ENCODE measurements at places on chromosomes 1 and 21.
A peak's percentile ranks its signal among the peaks of the same experiment; 100 is the strongest.

DNA sequence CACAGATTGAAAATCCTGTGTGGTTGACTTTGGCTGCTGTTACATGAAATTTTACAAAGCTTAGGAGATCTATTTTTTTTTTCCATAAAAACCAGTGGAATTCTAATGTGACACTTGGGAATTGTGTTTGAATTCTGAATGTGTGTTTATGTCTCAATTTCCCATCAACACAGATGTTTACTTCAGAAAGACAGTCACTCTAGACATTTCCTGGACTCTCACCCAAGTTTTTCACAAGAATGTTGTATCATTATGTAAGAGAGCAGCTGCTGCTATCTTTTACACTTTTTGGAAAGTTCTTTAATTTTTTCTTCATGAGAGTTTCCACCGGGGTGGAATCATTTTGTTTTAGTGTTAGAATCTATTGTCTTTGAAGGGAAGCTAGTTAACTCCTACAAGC lies 210.1 kb downstream of the GIPC2 start:
- no peak for DNase-seq

DNA sequence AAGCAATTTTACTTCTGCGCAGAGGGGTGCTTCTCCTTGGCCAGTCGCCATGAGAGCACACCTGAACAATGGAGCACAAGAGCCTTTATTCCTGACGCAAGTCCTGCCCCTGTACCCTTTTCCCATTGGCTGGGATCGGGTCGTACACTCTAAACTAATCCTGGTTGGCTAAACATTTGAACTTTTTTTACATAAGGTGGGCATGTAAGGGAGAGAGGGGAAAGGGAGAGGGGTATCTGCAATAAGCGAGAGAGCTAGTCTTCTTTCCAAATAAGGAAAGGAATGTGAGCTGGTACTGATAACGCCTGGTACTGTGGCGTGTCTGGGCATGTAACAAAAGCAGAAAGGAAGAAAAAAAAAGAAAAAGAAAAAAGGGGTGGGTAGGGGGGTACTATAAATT lies 21.8 kb downstream of the MFSD2A start:
- DNase-seq, result no peak

GRCh38 chr1:245183429-245183828 lies 28.6 kb downstream of the KIF26B start:
- no peak for DNase-seq

- no peak for DNase-seq
Measured at GRCh38 chr1:41545996-41546832, 61.7 kb upstream of the EDN2 start.

DNA sequence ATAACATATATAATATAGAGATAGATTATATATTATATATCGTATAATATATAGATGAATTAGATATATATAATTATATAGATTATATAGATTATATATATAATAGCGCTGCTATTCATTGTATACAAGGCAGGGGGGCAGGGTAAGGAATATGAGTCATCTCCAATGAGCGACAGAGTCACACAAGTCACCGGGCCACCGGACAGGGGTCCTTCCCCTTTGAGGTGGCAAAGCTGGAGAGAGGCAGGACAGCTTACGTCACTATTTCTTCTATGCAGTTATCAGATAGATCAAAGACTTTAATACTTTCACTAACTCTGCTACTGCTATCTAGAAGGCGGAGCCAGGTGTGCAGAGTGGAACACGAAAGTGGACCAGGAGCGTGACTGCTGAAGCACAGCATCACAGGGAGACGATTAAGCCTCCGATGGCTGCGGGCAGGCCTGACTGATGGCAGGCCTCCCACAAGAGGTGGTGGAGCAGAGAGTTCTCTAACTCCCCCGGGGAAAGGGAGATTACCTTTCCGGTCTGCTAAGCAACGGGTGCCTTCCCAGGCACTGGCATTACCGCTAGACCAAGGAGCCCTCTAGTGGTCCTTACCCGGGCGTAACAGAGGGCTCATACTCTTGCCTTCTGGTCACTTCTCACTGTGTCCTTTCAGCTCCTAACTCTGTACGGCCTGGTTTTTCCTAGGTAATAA lies 2154.7 kb downstream of the MRPL39 start:
- peak; percentile 11 for DNase-seq
